ENCODE measurements at places on chromosomes 4 and X.

- no peak for DNase-seq
These were observed 233.6 kb upstream of the RPS6KA3 start for GRCh38 chrX:20500171-20500865.

- no peak for DNase-seq
These were observed 26.8 kb upstream of the AREG start for GRCh38 chr4:74418063-74418670.

DNA sequence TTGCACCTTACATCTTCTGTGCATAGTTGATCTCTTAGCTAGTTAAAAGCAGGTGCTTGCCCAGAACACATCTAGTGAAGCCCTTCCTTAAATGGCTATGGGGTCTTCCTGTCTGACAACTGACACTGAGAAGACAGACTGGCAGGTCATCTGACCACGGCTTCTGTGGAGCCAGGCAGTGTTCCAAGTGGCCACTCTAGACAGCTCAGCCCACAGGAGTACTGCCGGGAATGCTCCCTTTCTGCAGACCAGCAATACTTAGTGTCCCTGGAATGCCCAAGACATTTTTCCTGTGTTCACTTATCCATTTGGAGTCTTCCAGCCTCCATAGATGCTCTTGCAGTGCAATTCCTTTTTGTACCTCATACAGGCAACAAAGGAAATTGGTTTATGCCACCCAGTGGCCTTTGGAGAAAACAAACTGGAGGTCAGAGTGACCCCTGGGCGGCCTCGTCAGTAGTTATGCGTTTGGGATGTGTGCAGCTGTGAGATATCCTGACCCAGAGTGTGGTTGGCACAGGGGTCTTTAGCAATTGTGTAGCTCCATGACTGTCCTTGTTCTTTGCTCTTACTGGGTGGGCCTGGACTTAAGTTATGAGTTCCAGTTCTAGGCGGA lies 335.5 kb downstream of the ARHGAP10 start:
- DNase-seq, result no peak

- DNase-seq, result no peak
These were observed 53.1 kb downstream of the CCNI start for GRCh38 chr4:77022560-77023179.

GRCh38 chr4:56310401-56311125 lies 76.7 kb downstream of the AASDH start:
- no peak for DNase-seq

DNA sequence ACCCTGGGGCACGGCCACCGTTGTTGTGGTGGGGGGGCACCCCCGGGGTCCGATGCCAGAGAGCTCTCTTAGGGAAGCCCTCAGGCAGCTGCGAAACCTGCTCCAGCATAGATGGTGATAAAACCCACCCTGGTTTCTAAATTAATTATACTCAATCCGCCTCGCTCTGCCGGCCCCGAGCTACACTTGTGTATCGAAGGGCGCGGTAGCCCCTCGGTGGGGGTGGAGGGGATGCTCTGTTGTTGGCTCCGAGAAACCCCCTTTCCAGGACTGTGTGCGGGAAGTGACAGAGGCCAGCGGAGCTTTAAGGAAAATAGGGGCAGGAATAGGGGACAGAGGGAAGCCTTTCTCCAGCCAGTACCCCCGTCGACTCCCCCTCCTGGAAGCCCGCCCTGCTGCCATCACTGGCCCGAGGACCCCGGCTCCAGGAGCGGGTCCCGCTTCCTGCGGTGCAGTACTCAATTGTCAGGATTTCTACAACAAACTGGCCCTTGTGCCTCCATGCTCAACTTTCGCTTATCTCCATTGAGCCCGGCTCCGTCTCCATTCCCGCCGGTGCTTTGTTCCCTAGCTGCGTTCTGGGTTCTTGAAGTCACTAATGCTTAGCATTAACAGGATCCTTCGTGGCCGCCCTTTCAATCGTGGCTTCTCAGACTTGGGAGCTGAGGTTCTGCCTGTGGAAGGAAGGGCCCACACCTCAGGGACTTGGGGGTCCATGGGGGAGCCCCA lies 408.2 kb downstream of the BCOR start:
- DNase-seq, result no peak

DNA sequence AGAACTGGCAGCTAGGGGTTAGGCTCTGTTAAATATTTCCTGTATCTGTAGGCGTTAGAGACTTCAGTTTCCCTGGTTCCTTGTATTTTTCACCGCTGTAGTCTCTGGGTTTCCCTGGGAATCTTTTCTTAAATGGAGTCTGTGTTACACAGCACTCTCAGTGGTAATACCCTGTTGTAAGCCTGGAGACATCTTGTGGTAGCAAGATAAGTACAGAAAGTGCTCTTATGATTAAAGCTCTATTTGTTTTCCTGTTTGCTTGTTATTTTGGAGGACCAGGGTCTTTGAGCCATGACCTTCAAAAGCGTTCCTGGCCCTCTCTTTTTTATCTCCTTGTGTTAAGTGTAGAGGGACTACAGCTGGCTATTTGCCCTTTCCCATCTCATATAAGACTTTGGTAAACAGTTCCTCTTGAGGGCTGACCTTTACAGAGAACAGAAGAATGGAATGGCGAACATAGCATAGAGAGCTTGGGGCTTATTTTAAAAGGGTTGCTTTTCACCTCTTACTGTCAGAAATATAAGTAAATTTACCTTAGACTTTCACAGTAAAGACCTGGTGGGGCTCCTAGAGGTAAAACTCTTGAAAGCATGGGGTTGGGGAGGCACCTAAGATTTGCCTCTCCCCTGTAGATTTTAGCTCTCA lies 782.5 kb downstream of the FAT4 start:
- no peak for DNase-seq

DNA sequence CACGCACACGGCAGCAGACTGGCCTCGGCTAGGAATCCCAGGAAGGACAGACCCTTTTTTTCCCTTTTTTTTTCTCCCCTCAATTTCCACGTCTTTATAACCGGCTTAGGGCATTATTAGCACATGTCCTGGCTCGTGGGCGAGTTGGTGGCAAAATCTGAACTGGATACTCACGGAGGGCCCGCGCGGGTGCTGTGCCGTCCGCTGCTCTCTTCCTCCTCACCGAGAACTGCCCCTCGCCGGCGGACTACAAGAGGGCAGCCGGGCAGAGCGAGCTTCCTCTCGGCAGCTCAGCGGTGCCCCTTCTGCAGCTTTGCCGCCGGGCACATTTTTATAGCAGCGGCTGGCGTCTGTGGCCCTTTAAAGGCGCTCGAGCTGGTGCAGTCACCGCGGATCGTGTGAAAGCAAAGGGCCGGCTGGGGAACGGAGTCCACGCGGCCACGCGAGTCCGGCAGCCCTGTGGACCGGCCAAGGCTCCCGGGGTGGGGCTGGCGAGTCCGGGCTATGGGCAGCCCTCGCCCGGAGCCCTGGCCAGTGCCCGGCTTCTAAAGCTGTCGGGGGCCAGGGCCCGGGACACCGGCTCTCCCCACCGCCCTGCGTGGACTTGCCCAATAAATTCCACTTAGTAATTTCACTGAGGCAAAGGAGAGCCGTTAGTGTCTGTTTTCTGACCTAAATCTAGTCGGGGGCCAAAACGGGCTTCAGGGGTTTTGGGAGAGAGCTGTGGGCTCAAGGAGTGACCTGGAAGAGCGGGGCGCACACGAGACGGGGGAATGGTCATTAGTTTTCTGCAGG lies 1.3 kb upstream of the CITED1 start:
- DNase-seq, result no peak

- DNase-seq, result no peak
These were observed 67.6 kb downstream of the POLA1 start for GRCh38 chrX:24761306-24761705.

DNA sequence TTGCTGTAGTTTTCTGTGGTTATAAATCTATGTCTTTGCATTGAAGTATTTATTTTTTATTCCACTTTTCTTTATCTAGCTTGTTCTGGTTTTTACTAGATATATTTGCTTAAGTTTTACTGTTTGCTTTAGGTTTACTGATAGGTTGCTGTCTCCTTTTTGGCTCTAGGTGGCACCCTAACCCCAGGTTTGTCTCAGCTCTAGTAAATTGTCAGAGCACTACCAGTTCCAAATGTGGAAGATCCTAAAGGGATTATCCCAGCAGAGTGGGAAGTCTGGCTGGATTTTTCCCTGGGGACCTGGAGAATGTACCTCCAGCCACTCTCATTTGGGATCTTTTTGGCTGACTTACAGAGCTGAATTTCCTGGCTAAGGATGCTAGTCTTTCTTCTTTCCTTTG lies 106.1 kb downstream of the PBDC1 start:
- DNase-seq, result no peak

GRCh38 chr4:66741081-66741480 lies 804.2 kb downstream of the CENPC start:
- no peak for DNase-seq

DNA sequence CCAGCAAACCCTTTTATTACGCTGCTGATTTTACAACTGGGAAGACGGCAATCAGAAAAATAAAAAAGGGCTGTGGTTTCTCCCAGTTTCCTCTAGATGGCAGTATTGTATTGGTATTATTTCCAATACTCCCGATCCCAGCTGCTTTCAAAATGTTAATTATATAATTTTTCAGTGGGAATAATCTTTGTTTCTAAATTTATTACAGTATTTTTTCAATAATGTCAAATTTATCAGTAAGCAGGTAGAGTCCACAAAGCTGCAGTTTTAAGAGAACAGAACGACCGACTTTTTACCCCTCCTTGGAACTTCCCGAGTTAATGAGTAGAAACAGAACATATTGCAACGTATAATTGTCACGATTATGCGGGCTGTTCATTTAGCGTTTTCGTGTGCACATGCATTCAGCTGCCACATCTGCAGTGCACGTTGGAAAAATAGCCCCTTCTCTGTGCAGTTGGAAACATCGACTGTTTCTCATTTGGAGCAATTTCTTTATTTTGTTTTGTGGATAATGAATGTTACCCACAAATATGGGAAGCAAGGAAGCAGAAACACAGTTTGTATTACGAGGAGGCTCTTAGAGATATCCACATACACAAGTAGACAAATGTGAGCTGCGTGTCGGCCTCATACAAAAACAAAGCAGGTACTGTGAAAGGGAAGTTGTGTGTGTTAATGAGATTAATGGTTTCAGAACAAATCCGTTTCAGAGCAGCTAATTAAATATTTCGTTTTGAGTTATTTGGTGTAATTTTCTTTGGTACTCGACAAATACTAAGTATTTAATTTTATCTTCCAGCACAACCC lies 188.0 kb downstream of the STIM2 start:
- DNase-seq, result no peak

GRCh38 chr4:122218762-122219161 lies 66.6 kb downstream of the BLTP1 start:
- no peak for DNase-seq

DNA sequence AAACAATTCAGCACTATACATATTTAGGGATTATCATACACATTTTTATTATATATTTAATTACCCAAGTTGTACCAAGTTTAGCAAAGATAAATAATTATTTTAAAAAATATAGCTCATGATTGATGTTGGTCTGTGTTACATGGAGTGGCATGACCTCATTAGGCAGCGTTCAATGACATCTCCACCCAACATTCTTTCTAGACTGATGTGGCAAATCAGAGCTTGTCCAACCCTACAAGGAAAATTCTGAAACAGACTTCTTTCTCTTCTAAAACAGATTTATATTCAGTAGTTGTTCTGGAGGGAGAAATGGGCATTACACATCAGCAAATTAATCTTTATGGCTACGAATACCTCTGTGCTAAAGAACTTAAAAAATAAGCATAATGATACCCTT lies 189.7 kb downstream of the PDGFC start:
- no peak for DNase-seq

DNA sequence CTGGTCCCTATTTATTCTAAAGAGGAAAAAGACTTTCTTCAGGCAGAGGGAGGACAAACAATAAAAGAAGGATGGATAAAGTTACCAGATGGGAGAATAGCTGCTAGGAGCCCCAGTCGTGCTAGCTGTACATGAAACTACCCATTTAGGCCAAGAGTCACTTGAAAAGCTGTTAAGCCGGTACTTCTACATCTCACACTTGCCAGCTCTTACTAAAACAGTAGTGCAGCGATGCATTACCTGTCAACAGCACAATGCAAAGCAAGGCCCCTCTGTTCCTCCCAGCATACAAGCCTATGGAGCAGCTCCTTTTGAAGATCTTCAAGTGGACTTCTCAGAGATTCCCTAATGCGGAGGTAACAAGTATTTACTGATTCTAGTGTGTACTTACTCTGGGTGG lies 1138.8 kb downstream of the ARAP2 start:
- DNase-seq, result no peak

GRCh38 chr4:73679836-73680235 lies 59.6 kb upstream of the RASSF6 start:
- no peak for DNase-seq

DNA sequence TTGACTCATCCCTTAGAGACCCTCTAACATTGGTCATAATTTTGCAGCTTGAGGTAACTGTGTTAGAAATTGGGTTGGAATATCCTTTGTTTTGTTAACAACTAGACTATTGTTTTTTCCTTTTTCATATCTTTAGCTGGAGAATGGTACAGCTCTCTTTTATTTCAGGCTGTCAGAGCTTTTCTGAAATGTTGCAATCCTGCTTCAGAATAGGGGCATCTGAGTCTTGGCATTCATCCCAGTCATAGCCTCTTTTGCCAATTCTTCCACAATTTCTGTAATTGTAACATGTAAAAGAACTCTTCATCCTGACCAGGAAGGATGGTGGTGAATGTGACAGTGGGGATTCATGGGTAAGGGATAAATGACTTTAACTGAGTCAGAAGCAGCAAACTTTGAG lies 128.7 kb downstream of the FHIP1A start:
- DNase-seq, result no peak

GRCh38 chrX:108117988-108118387 lies 26.4 kb downstream of the ATG4A start:
- no peak for DNase-seq

- DNase-seq, result no peak
These were observed 155.1 kb downstream of the ANXA5 start for GRCh38 chr4:121541696-121542095.

DNA sequence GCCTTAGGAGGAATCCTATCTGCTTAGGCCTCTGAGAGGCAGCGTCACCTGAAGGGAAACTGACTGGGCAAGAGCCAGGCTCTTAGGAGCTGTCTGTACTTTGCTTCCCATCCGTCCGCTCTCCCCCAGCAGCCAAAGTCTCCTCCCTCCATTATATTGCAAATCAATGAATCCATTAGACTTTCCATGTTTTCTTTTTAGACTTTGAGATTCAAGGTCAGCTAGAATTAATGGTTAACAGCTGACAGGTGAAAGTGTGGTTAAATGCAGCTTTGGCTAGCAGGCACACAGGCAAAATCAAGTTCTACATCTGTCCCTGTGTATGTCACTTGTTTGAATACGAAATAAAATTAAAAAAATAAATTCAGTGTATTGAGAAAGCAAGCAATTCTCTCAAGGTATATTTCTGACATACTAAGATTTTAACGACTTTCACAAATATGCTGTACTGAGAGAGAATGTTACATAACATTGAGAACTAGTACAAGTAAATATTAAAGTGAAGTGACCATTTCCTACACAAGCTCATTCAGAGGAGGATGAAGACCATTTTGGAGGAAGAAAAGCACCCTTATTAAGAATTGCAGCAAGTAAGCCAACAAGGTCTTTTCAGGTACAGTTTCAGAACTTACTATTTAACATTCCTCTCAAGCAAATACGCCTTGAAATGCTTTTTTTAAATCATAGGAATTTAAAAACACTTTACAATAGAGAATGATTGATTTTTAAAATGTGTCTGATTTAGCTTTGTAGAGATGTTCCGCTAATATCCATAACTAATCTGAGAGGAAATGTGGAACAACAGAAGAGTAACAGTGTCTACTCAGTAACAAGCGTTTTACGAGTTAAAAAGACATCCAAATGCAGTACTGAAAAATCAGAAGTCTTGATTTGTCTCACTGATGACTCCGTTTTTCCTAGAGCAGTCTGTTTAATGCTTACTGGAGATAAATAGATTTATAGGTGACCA lies at the start of gene F11:
Gene F11, plus strand, starts transcription at position 507 of the 970 bp plus-strand sequence. CDS start 948 bp downstream, outside the sequence.
- no peak for DNase-seq
